Caco-2 (cell line): ENCODE measurements at places on chromosomes 12 and 14.

GRCh38 chr12:128394137-128394536 is 127.2 kb downstream of the TMEM132C start:
- no peaks in the 10 kb centered on the region for H3K4me1 ChIP-seq
- no peak overlapping the region for H3K4me3 ChIP-seq
- H3K27me3 ChIP-seq = no peaks in the 10 kb centered on the region
- H3K36me3 ChIP-seq = no peaks in the 10 kb centered on the region
- DNase-seq = no peak
- no peak overlapping the region for H3K27ac ChIP-seq

- H3K27ac ChIP-seq = no peak overlapping the region
- H3K4me1 ChIP-seq = 0 out of 2 replicates have a peak, but pooled peaks cover 3% of the 10 kb centered on the region
- H3K36me3 ChIP-seq = no peaks in the 10 kb centered on the region
- no peak overlapping the region for H3K4me3 ChIP-seq
- DNase-seq = peak; percentile 17
- H3K27me3 ChIP-seq = no peaks in the 10 kb centered on the region
These were observed 132.3 kb downstream of the ADGRD1 start for GRCh38 chr12:131085816-131086591.

- no peak overlapping the region for H3K4me3 ChIP-seq
- no peaks in the 10 kb centered on the region for H3K36me3 ChIP-seq
- DNase-seq = no peak
- no peak overlapping the region for H3K27ac ChIP-seq
- H3K27me3 ChIP-seq = no peaks in the 10 kb centered on the region
These were observed 229.8 kb downstream of the ALX1 start for GRCh38 chr12:85509857-85510256.

GRCh38 chr14:103310576-103311095 is 23.4 kb upstream of the EIF5 start:
- no peaks in the 10 kb centered on the region for H3K36me3 ChIP-seq
- H3K4me3 ChIP-seq = no peak overlapping the region
- no peak overlapping the region for H3K27ac ChIP-seq
- no peaks in the 10 kb centered on the region for H3K4me1 ChIP-seq
- H3K27me3 ChIP-seq = no peaks in the 10 kb centered on the region

- peaks cover 15% of the 10 kb centered on the region; the same call in 1 of the 2 replicates for H3K4me1 ChIP-seq
- H3K27me3 ChIP-seq = no peaks in the 10 kb centered on the region
- H3K4me3 ChIP-seq = no peak overlapping the region
- no peak for DNase-seq
- H3K36me3 ChIP-seq = no peaks in the 10 kb centered on the region
- H3K27ac ChIP-seq = no peak overlapping the region
These were observed 150.1 kb upstream of the LRIG3 start for GRCh38 chr12:59070322-59070933.

DNA sequence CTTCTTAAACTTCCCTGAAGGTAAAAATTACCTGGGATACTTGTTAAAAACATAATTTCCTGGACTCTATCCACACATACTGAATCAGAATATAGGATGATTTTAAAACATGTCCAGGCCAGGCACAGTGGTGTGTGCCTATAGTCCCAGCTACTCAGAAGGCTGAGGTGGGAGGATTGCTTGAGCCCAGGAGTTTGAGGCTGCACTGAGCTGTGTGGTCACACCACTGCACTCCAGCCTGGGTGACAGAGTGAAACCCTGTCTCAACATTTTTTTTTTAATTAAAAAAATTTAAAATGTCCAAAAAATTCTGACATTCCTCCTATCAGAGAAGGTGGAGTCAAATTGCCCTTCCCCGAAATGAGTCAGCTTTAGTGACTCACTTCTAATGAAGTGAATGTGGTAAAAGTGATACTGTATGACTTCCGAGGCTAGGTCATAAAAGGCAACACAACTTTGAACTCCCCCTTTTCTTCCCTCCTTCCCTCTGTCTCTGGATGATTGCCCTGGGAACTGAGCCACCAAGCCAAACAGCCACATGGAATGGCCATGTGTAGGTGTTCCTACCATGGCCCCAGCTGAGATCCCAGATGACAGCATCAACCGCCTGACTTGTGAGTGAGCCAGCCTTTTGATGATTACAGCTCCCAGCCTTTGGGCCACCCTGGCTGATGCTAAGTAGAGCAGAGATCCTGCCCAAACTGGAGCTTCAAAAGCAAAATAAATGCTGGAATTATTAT is 36.3 kb downstream of the LIMA1 start:
- peak overlapping the region; percentile 65 for H3K27ac ChIP-seq
- H3K4me1 ChIP-seq = peaks cover 63% of the 10 kb centered on the region
- H3K4me3 ChIP-seq = no peak overlapping the region
- peaks cover 2% of the 10 kb centered on the region; the same call in 1 of the 2 replicates for H3K36me3 ChIP-seq

- no peaks in the 10 kb centered on the region for H3K4me1 ChIP-seq
These were observed 16.7 kb downstream of the TBC1D30 start for GRCh38 chr12:64840949-64841717.

- DNase-seq = no peak
- H3K27ac ChIP-seq = no peak overlapping the region
- no peaks in the 10 kb centered on the region for H3K36me3 ChIP-seq
- H3K4me3 ChIP-seq = no peak overlapping the region
- H3K4me1 ChIP-seq = no peaks in the 10 kb centered on the region
These were observed 257.8 kb upstream of the ARHGAP5 start for GRCh38 chr14:31819281-31819680.

DNA sequence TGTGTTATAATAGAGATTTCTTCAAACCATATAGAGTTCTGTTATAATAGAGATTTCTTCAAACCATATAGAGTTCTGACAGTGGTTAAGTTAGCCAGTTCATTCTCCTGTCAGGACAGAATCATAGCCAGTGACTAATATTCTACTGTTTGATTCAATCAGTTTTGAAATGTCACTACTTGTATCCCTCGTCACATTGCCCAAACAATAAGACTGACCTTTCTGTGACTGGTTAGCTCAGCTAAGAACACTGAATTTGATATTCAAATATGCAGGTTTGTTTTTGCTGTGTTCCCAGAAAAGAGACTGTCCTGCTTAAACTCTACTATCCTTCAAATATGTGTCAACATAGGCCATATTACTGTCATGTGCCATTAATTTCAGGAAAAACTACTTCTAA is 74.4 kb downstream of the ALG10B start:
- H3K4me1 ChIP-seq = no peaks in the 10 kb centered on the region
- no peak overlapping the region for H3K4me3 ChIP-seq
- no peaks in the 10 kb centered on the region for H3K27me3 ChIP-seq
- no peak for DNase-seq
- H3K27ac ChIP-seq = no peak overlapping the region

DNA sequence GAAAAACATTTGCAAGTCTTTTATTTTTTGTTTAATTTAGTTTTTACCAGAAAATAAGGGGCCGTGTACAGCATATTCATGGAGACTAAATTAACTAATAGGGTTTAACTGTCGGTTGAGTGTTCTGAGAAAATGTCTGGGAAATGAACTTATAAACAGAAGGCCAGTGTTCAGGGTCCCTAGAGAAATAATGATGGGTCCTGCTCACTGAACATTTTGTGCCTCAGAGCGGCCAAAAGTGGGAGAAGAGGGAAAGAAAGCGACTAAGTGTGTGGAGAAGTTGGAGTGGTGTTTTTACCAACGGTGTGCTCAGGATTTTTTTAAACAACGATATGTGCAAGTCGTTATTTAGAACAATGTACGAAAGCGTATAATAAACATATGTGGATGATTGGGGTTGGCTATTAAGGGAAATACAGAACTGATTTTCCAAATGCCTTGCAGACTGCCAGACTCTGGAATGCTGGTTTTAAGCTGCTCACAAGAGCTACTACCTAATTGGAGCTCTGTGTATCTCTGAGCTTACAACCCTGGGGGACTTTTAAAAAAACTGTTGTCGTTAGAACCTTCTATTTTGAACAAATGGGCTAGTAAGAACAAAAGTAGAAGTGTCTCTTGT is 166.7 kb downstream of the SLC38A4 start:
- no peak for DNase-seq
- no peak overlapping the region for H3K4me3 ChIP-seq
- no peaks in the 10 kb centered on the region for H3K27me3 ChIP-seq
- H3K27ac ChIP-seq = no peak overlapping the region

DNA sequence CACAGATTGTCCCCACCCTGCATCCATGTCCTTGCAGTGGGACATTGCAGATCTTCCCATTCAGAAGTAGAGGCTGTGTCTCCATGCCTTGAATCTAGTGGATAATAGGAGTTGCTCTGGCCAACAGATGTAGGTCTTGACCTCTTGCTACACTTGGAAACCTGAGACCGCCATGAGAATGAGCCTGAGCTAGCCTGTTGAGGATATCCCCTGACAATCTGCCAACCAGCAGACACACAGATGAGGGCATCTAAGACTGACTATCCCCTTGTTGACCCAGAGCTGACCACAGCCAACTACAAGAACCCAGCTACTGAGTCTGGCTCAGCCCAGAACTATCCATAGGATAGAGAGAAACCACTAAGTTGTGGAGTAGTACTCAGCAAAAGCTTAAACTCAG is 161.1 kb upstream of the NOS1 start:
- H3K4me1 ChIP-seq = no peaks in the 10 kb centered on the region
- no peak overlapping the region for H3K27ac ChIP-seq
- no peak overlapping the region for H3K4me3 ChIP-seq
- no peaks in the 10 kb centered on the region for H3K36me3 ChIP-seq
- no peaks in the 10 kb centered on the region; the same call in 1 of the 2 replicates for H3K27me3 ChIP-seq

DNA sequence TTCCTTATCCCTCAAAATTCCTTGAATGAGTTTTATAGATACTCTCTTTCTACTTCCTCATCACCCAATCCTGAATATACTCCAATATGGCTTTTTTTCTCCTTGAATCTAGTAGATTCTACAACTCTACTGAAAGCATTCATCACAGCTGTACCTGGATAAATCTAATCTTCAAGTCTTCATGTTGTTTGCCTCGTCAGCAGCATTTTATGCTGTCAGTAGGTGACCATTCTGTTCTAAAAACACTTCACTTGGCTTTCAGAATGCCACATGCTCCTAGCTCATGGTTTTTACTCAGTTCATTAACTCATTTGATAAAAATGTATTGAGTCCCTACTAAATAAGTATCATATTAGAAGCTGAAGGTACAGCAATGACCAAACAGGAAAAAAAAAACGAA is 113.3 kb downstream of the NOVA1 start:
- H3K4me3 ChIP-seq = no peak overlapping the region
- no peaks in the 10 kb centered on the region for H3K27me3 ChIP-seq
- H3K36me3 ChIP-seq = no peaks in the 10 kb centered on the region
- no peak for DNase-seq
- no peak overlapping the region for H3K27ac ChIP-seq

DNA sequence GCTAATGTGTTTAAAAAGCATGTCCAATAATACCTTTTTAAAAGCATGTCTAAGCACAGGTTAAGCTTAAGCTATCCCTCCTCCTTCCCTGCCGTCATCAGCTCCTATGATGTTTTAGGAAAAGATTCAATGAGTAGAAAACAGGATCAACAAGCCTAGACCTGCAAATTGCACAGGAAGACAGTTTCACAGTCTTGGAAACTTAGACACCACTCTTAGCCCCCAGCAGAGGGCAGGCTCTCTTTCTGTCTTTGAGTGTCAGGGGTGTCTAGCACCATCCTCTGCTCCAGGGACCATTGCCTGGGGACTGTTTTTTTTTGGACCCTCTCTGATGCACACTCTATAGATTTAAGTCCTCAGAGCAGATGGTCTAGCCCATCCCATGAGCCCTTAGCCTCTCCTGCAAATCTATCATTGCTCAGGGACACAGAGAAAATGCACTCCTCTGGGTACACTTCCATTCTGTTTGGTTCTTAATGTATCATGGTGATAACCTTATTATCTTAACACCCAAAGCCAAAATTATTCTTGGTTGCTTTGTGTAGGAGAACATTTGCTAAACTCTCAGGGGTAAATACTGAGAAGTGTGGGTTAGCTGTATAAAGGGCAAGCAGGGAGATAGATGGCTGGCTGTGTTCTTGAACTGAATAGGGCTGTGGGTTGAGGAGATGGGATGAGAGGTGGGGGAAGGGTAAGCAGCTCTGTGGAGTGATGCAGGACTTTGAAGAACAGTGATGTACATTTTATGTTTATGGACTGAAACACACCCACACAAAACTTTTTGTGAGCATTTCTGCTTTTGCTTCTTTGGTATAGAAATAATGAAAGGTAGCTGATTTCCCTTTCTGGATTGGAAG is 259.9 kb upstream of the DDHD1 start:
- no peaks in the 10 kb centered on the region for H3K27me3 ChIP-seq
- H3K4me3 ChIP-seq = no peak overlapping the region
- no peaks in the 10 kb centered on the region for H3K36me3 ChIP-seq
- H3K4me1 ChIP-seq = no peaks in the 10 kb centered on the region
- H3K27ac ChIP-seq = no peak overlapping the region

DNA sequence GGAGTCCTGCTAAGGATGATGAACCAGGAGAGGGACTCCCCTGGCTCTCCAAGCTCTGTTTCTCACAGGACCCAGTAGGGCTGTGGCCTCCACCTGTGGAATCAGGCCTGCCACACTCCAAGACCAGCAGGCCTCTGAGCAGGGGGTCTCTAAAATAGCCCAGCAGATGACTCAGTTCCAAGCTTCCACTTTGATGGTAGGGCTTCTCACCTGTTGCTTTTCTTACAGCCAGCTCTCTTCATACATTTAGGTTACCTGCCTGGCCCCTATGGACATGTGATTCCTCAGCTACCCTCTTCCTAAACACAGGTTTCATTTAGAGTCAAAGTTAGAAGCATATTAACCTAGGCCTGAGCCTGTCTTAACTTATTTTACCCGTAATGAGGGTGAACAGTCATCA is 26.7 kb upstream of the ELK3 start:
- H3K27me3 ChIP-seq = no peaks in the 10 kb centered on the region
- no peaks in the 10 kb centered on the region for H3K36me3 ChIP-seq
- H3K4me1 ChIP-seq = no peaks in the 10 kb centered on the region

DNA sequence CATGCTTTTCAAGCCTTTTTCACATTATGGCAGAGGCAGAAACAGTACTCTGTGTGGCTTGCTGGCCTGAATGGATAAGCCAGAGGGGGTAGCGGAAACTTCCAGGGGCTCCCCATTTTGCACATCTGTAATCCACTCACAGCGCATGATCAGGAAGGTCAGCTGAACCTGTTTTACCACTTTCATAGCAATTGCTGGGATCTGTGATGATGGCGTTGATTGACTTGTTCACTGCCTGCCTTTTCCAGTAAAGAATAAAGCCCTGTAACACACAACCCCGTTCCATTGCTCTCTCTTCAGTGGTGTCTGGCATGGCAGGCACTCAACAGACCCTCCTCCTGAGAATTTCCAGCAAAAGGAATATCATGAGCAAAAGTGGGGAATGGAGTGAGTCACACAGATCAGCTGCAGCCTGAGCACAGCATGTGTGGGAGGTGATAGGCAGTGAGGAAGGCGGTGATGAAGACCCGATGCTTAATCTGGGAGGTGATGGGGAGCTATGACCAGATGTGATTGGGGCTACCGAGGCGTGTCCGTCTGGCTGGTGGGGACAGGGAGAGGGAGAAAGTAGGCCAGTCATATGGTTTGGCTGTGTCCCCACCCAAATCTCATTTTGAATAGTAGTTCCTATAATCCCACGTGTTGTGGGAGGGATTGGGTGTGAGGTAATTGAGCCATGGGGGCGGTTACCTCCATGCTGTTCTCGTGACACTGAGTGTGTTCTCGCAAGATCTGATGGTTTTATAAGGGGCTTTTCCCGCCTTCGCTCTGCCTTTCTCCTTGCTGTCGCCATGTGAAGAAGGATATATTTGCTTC is 44.7 kb upstream of the CHST11 start:
- H3K27me3 ChIP-seq = no peaks in the 10 kb centered on the region; the same call in 1 of the 2 replicates
- no peak overlapping the region for H3K27ac ChIP-seq
- H3K4me1 ChIP-seq = no peaks in the 10 kb centered on the region
- H3K36me3 ChIP-seq = no peaks in the 10 kb centered on the region
- no peak overlapping the region for H3K4me3 ChIP-seq

- peaks cover 3% of the 10 kb centered on the region; the same call in 1 of the 2 replicates for H3K4me1 ChIP-seq
- H3K36me3 ChIP-seq = no peaks in the 10 kb centered on the region
- no peak overlapping the region for H3K4me3 ChIP-seq
- H3K27me3 ChIP-seq = no peaks in the 10 kb centered on the region
- H3K27ac ChIP-seq = no peak overlapping the region
These were observed 170.5 kb upstream of the RBM19 start for GRCh38 chr12:114136631-114137030.
